ENCODE measurements at places on chromosomes 16 and 17.

DNA sequence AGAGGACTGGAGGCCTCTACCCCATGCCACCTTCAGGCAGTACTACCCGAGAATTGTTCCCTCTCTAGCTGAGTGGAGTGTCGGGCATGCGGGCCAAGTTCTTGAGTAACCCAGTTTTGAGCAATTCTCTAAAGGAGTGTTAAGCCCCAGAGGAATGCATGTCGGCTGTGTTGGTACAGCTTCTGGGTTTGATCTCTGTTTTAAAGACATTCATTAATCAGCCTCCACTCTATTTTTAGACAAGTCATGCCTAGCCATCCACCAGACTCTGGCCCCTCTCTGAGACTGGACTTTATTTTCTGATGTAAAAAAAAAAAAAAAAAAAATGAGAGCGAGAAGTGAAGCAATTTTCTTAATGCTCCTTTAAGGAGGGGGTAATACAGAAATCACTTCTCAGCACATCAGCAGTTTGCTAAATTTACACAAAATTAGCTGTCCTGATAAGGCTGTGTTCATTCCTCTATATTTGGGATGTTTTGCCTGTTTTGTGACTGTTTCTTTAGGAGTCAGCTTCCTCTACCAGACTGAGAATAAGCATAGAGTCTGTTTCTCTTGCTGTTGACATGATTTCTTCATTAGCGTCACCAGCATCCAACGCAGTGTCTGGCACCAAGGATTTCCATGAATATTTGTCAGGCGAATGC lies 88.7 kb downstream of the AXIN2 start:
- DNase-seq, result no peak

- no peak for DNase-seq
Observed at GRCh38 chr16:87335625-87336433, 18.6 kb upstream of the C16orf95 start.

- no peak for DNase-seq
Observed at GRCh38 chr17:1490643-1491442, 1.6 kb downstream of the MYO1C start.

- no peak for DNase-seq
Observed at GRCh38 chr17:28896884-28897768, at the start of gene FLOT2. Gene FLOT2 (minus strand): TSS chr17:28897733. CDS start chr17:28897574, 159 bp downstream.

DNA sequence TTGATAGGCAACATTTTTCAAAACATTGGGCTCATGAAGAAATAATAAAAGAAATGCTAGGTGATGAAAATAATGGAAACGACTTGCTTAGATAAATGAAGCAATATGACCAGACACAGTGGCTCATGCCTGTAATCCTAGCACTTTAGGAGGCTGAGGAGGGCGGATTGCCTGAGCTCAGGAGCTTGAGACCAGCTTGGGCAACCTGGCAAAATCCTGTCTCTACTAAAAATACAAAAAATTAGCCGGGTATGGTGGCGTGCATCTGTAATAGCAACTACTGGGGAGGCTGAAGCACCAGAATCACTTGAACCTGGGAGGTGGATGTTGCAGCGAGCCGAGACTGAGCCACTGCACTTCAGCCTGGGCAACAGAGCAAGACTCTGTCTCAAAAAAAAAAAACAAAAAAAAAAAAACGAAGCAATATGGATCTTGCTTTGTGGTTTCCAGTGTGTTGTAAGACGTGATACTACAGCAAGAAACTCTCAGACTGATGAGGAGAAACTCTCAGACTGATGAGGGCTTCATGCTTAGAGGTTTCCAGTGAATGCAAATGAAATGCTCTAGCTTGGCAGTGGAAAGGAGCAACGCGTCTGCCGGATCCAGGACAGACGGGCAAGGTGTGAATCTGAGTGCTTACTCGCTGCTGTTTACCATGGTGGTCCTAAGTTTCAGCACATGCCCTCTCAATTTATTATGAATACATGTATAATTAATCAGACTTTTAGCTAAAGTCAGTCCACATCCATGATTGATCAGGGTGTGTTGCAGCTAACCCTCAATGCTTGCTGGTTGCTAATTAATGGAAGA lies 11.5 kb upstream of the IGF2BP1 start:
- no peak for DNase-seq

All from kidney epithelial cell (primary cell).